ENCODE measurements at places on chromosomes 5 and 9.

GRCh38 chr9:15509931-15510788, 610 bp downstream of the PSIP1 start:
- peak; percentile 75 for DNase-seq

DNA sequence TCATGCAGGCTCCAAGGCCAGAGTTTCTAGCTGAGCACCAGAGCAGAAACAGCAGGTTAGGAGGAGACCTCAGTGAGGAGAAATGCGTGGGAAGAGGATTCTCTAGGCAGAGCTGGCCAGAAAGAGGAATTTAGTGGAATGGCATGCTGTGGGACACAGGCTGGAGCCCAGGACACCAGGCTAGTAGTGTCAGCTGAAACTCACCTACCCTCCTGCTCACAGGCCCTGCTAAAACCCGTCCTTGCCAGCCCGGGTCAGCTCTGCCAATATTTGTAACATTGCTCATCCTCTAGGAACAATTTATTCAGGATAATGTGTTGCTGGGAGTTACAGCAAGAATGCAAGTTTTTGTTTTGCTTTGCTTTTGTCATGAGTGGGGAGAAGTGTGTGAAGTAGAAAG, 40.2 kb upstream of the AGXT2 start:
- DNase-seq, result no peak

DNA sequence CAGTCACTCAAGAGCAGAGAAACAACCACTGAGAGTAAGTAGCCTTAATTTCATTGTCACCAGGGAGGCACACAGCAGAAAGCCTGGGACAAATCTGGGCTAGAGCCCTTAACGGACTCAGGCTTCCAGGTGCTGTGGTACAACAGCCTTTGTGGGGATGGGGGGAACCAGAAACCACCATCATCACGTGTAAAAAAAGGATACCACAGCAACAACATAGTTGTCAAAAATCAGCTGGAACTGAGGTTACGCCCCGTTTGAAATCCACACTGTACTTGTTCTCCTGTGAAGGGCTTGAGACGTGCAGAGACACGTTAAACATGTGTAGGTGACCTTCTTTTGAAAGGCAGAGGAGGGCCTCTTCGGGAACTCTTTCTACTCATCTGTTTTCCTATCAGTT, 16.6 kb upstream of the PLPP1 start:
- DNase-seq, result no peak

DNA sequence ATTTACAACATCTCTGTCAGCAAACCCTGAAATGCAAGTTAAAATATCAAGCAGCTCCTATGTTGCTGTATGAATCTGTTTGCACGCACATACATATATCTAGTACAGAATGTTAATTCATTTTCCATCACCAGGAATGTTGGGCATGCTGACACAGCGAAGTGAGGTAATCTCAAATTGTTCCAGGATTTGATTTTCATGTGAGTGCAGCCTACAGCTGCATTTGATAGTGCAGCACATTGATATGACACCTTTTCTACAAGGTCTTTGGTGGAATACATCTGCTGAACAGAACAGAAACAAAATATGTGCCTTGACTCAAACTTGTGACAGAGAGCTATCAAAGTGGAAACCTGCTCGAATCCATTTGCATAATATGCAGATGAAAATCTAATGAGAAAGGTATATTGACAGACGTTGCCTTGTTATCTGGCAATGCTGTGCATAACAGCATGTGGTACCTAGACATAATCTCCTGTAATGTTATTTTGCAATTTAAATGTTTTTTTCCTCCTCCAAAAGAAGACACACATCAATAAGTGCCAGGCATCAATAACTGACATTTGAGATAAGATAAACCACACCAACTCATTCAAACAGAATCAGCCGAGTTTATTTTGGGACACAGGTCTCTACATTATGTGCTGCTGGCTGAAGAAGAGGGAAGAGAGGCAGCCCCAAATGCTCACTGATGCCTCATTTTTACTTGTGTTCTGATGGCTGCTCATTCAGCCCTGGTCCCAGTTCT, 512.2 kb downstream of the ZNF608 start:
- peak; percentile 69 for DNase-seq

GRCh38 chr9:129762985-129763926, 10.4 kb upstream of the PTGES start:
- no peak for DNase-seq

DNA sequence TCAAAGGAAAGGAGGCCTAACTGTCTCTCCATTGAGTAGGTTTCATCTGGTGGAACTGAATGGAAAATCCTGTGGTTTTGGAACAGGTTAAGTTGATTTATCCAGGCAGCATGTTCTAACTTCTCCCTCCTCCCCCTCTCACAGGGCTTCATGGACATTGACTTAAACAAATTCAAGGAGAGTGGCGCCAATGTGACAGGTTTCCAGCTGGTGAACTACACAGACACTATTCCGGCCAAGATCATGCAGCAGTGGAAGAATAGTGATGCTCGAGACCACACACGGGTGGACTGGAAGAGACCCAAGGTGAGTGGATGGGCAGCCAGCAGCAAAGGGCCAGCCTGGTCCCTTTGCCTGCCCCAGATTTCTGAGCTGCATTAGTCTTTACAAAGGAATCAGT, 183.9 kb downstream of the GRIA1 start:
- no peak for DNase-seq

- no peak for DNase-seq
Observed at GRCh38 chr9:129888293-129889121, 53.2 kb downstream of the USP20 start.

- peak; percentile 30 for DNase-seq
Observed at GRCh38 chr9:95572381-95573151, 55.8 kb upstream of the PTCH1 start.

DNA sequence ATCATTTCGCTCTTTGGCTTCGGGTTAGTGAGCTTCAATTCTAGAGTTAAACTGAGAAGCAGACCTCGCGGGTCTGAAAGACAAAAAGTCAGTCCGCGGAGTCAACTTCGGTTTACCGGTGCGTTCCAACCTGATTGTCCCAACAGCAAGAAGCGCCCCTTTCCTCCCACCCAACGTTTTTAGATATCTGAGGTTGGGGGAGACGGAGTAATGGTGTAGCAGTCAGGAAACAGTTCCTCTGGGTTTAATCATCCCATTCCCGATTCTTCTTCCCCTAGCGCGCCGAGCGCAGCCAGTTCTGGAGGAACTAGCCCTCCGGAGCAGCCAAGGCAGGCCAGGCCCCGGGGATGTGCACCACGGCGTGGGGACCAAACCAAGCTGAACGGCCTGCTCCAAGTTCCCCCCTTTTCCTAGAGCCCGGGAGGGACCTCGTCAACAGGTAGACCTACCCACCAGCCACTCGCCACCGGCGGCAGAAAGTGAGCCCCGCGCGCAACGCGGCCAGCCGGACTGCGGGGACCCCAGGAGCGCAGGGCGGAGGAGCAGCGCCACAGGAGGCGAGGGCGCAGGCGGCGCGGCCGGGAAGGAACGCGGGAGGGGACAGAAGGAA, 622 bp upstream of the ISL1 start:
- DNase-seq, result no peak

DNA sequence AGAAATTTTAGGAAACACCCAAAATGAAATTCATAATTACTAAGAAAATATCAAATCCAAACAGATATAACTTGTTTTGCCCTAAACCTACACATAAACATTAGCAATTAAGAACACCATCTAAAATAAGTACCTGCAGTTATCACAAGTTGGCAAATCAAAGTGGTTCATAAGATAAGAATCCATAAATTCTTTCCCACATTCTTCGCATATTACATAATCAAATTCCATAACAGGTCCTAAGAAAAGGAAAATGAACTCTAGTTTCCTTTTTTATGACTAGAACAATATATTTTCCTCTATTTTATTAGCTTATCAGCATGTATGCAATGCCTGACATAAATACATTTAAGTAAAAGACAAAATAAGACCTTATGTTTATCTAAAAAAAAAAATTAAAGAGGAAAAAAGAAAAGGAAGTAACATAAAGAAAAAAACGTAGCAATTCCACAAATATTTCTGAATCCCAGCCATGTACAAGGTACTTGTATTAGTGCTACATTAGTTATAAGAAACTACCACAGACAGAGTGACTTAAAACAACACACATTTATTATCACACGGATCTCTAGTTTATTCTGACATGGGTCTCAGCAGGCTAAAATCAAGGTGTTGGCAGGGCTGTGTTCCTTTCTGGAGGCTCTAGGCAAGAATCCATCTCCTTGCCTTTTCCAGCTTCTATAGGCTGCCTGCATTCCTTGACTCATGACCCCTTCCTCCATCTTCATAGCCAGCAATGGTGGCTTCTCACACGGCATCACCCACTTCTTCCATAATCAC, 7.5 kb downstream of the XPA start:
- no peak for DNase-seq

GRCh38 chr5:95870105-95870672, 47.7 kb upstream of the GLRX start:
- no peak for DNase-seq

GRCh38 chr9:125361837-125362531, 100.4 kb downstream of the GAPVD1 start:
- no peak for DNase-seq

GRCh38 chr5:128572051-128572929, 34.2 kb upstream of the FBN2 start:
- DNase-seq, result peak; percentile 38

- peak; percentile 89 for DNase-seq
Observed at GRCh38 chr5:956941-957747, 51.5 kb upstream of the NKD2 start.

DNA sequence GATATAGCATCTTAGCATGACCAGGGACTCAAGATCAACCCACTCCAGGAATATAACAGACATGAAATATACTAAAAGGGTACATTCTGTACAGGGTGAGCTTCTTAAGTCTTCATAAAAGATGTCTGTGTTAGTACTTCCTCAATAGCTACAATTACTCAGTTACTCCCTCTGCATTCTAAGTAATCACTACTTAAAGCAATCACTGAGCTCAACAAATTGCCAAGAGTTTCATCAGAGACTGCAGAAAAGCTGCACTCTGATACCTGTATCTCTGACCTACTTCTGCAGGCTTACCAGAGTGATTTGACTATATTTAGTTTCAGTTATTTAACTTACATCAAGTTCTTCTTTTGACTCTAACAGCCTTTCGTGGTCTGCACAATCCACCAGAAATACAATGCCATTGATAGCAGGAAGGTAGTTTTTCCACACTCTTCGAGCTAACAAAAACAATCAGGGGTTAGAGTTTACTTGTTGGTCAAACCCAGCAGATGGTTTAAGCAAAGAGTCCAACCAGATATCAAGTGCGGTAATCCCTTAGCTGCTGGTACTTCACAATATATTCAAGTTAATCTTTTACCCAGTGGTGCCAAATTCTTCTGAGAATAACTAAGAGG, 23.3 kb downstream of the SAR1B start:
- DNase-seq, result no peak

- DNase-seq, result peak; percentile 92
Observed at GRCh38 chr5:38265546-38266179, 7.3 kb downstream of the EGFLAM start.

- no peak for DNase-seq
Observed at GRCh38 chr5:153222936-153223335, 267.5 kb upstream of the GRIA1 start.

DNA sequence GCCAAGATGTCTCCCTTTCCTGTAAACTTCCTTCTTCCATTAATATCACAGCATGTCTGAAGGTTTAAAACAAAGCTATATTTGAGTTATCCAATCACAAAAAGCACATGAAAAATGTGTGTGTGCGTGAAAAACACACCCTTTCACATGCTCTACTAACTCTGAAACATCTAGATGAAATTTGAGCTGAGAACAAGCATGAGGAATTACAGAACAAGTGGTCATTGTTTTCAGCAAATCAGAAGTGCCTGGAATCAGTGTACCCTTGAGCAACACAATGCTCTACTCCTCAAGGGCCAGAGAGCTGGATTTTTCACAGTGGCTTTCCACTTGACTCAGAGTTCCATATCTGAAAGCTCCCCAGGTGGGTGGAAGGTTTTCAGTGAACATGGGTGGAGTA, 255.9 kb downstream of the PSAT1 start:
- DNase-seq, result peak; percentile 45

GRCh38 chr9:126000256-126000655, 253.1 kb downstream of the PBX3 start:
- no peak for DNase-seq

DNA sequence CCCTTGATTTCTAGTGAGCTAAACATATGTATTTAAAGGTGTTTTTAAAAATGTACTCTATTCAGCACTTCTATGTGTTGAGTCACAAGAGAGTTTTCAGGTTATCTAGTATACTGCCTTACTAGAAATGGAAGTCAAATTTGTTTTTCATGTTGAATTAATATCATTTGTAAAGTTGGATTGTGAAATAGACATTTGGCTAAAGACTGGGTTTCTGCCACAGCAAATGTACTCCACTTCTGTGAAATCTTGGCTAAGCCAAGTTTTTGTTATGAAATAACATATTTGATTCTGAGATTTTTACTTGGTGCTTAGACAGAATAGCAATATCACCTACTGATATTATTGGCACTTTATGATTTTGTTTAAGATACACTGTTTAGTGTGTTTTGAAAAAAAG, 106.0 kb downstream of the CWC27 start:
- DNase-seq, result no peak

DNA sequence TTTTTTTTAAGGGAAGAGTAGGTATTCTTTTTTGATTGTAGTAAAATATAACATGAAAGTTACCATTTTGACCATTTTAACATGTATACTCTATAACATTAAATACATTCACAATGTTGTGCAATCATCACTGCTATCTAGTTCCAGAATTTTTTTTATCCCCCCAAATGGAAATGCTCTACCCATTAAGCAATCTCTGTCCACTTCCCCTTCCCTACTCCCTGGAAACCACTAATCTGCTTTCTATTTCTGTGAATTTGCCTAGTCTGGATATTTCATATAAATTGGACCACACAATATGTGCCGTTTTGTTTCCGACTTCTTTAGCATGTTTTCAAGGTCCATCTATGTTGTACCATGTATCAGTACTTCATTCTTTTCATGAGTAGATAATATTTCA, 429.5 kb downstream of the TLE1 start:
- DNase-seq, result no peak

DNA sequence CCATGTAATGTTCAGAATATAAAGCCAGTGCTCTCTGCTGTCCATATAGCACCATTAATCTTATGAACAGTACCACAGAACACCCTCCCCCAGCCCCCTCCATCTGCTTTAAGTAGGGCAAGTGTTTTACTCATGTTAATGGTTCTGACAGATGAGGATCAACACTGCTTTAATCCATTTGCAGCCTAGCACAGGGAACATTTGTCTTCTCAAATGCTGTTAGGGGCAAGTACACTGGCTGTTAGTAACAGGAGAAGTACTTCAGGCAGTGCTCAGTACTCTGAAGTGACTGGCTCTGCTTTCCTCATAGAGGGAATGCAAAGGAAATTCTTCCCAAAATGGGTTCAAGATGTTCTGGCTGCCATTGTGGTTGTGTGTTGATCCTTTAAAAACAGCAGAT, 202.6 kb downstream of the DCP2 start:
- DNase-seq, result peak; percentile 61
